Activated CD4-positive, alpha-beta T cell treated with anti-CD3 and anti-CD28 coated beads for 4 hours (primary cell): ENCODE measurements at places on chromosomes 6 and 20.

DNA sequence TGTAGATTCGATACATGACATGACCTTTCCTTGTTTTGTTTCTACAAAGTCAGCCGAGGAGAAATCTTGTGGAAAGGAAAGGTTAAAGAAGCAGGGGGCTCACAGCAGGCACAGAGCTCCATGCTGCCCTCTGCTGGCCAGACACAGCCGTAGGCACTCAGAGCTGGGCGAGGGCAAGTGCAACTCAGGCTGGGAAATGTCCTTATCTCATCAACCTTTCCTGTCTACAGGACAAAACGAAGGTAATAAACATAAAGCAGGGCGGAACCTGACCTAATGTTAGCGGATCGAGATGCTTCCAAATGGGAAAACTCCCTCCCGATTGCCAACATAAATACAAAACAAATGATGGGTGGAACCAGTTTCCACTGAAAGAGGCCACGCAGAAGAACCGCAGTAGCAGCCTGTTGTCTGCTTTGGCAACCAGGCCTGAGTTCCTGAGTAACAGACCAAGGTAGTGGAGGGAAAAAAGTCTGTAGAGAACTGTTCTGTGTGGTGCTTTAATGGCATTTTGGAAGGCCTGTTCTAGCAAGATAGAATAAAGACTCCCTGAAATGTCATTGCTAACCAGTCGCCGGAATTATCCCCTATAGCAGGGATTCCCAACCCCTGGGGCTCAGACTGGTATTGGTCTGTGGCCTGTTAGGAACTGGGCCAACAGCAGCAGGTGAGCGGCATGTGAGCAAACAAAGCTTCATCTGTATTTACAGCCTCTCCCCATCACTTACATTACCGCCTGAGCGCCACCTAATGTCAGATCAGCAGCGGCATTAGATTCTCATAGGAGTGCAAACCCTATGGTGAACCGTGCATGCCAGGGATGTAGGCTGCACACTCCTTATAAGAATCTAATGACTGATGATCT, 85.2 kb downstream of the MBOAT1 start:
- peak; percentile 58 for DNase-seq

DNA sequence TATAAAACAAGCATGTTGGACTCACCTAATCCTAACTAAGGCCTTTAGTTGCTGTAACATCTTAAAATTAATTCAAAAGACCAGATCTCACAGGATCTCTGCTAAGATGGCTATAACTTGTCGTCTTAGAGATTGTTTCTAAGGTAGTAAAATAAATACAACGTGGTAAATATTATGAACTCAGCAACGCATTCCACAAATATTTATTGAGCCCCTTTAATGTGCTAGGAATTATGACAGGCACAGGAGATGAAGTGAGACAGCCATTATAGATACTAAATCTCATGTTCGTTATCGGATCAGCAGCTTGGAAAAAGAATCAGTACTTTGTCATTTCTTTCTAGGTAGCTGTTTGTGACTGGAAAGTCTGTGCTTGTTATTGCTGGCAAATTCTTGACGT, 20.9 kb upstream of the MCM3 start:
- no peak for DNase-seq

GRCh38 chr6:33207552-33208090, 679 bp upstream of the RING1 start:
- DNase-seq = no peak

- DNase-seq = no peak
These were observed 493.8 kb downstream of the NKAIN2 start for GRCh38 chr6:124297507-124297906.

DNA sequence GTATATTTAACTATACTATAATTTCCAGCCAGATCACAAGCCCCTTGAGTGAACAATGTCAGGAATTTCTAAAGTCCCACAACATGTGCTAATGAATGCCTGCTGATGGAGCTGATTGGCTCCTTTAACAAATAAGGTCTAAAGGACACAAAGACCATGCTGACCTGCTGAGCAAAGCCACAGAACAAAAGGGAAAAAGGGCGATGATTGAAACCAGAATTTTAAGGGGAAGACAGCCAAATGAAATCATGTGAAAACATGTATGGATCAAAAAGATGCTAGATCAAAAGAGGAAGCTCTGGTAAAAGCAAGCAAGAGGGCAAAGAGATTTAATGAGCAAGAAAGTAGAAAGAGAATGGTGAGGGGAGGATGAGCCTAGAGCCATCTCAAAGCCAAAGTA, 105.6 kb downstream of the DCDC2 start:
- no peak for DNase-seq

DNA sequence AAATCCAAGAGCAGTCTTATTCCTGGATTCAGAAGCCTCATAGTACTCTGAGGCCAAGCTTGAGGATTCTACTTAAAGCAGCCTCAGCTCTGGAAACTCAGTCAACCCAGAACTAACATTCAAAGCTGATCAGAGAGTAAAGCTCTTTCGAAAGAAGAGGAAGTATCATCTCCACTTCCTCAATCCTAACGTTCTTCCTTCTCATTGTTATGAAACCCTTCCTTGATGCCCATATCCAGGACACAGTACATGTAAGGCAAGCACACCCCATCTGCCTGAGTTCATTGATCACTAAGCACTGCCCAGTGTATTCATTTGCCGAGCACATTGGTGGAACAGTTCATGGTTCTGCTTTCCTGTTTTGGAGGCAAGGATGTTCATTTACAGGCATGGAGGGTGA, at the start of gene IPCEF1:
TSS of gene IPCEF1 (minus strand) at position 114 of the 400 bp plus-strand sequence. CDS start 90,856 bp downstream, outside the sequence.
- no peak for DNase-seq

DNA sequence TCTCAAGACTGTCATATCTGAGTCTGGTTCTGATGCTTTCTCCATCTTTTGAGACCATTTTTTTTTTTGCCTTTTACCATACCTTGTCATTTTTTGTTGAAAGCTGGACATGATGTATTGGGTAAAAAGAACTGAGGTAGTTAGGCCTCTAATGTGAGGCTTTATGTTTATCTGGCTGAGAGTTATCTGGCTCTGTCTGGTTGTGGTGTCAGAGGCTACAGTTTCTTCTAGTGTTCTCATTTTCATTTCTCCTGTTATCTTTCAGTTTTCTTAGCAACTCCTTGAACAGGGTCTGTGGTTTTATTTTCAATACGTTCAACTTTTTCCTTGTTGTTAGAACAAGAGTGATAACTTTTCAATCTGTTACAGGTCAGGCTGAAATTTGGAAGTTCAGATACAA, 49.2 kb upstream of the ATXN1 start:
- no peak for DNase-seq

- no peak for DNase-seq
These were observed 11.9 kb downstream of the SYNE1 start for GRCh38 chr6:152625213-152625612.

DNA sequence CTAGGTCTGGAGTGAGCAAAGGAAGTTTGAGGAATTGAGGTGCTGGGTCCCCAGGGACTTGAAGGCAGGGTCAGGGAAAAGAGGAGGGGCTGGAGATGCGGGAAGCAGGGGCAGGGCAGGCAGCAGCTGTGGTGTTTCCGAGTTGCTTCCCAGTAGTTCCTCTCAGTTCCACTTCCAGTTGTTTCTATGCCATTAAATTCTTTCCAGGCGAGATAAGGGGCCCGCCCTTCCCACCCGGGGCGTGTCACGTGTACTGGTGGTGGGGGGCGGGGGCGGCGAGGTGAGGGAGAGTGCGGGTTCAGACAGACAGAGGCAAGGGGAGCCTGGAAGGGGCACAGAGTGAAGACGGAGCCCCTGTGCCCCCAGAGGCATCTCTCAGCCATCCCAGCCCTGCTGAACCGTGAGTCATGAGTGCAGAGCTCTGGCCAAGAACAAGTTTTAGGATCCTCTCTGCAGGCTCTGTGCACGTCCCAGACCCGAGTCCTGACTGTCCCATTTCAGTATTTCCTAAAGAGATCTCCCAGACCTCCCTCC, 977 bp downstream of the TNXB start:
- DNase-seq = no peak

DNA sequence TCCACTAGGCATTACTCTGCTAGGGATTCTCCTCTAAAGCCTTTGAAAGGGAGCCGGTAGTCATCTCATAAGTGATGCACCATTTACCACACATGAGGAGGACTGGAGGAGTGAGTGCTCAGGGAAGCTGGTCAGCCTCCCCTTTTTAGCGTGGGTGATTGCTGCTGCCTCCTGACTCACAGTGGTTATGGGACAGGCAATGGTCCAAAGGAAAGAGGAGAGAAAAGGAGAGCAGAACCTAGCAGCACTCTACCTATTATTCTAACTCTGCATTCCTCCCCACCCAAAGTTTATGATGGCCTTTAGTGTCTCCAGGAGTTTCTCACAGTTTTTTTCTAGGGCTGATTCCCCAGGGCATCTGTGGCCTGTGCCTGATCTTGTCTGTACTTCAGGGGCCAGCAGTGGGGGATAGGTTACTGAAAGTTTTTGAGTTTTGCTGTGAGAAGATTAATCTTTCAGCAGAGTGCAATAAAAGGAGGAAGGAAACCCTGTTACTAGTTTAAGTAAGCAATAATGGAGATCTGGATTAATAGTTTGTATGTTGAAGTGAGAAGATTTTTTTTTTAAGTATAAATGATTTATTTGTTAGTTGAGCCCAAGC, 36.4 kb upstream of the GCLC start:
- DNase-seq = no peak

GRCh38 chr6:145349950-145350510, 385.3 kb downstream of the EPM2A start:
- no peak for DNase-seq

DNA sequence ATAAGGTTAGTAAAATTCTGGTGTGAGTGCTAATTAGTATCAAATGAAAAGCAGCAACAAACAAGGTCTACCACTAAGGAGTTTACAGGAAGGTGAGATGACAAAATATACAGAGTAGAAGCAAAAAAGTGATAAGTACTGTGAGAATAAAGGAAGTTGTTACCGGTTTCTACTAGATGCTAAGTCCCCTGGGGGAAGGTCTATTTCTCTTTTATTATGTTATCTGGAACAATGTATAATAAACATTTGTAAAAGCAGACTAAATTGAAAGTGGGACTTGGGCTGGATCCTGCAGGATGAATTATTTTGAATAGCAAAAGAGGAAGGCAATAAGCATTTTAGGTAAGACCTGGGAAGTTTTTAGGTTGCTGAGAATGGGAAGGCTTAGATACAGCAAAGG, 158.7 kb upstream of the SLC22A16 start:
- no peak for DNase-seq

GRCh38 chr20:17708675-17709360, 9.1 kb downstream of the BANF2 start:
- no peak for DNase-seq

- DNase-seq = no peak
These were observed 19.1 kb downstream of the ZSCAN23 start for GRCh38 chr6:28424163-28424562.
